Activated CD4-positive, alpha-beta T cell treated with anti-CD3 and anti-CD28 coated beads, Interleukin-2, Interleukin-6, amounts not matched to agents 100 ng/mL and 50 ng/mL, durations not matched to agents 16 hours and 8 hours (primary cell): ENCODE measurements at places on chromosomes 3 and 15.

DNA sequence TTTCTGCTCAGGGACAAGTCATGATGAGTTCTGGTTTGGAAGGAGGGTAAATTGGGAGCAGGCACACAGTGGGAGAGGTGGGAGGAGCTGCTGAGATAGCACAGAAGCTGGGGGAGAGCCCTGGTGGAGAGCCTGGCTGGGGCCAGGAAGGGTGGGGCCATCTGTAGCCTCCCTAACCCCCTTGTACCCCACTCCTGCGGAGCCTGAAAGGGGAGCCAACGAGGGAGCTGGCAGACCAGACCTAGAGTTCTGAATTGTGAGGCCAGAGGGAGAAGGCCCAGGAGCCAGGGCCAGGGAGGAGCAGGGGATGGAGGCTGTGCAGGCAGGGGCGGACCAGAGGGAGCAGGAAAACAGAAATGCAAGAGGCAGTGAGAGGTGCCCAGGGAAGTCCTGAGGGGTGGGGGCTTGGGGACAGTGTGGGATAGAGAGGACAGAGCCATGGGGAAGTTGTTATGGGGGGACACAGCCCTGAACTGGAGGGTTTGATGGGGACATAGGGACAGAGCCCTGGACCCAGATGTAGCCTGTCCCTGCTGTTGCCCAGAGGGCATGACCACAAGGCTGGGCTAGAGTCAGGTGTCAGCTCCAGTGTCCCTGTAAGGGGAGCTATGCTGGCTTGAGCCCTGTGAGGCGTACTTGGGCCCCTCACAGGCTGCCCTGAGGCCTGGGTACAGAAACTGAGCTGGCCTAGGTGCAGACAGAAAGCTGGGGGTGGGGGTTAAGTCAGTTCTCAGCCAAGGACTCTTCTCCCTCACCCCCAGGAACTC lies 1.2 kb downstream of the TMIE start:
- DNase-seq, result no peak

- no peak for DNase-seq
Observed at GRCh38 chr3:195111766-195112165, 159.2 kb downstream of the XXYLT1 start.

GRCh38 chr3:38608086-38608775 lies 41.3 kb downstream of the SCN5A start:
- DNase-seq, result no peak

DNA sequence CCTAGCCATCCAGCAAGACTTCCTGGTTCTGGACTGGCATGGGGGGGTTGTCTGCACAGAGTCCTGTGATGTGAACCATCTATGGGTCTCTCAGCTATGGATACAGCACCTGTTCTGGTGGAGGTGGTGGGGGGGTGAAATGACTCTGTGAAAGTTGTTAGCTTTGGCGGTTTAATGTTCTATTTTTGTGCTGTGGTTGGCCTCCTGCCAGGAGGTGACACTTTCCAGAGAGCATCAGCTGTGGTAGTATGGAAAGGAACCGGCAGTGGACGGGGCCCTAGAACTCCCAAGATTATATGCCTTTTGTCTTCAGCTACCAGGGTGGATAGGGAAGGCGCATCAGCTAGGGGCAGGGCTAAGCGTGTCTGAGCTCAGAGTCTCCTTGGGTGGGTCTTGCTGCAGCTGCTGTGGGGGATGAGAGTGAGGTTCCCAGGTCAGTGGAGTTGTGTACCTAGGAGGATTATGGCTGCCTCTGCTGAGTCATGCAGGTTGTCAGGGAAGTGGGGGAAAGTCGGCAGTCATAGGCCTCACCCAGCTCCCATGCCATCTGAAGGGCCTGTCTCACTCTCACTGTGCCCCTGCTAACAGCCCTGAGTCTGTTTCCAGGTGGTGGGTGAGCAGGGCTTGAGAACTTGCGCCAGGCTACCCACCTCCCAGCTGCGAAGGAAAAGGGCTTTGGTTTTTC lies 7.1 kb upstream of the LARS2 start:
- DNase-seq, result no peak

GRCh38 chr3:193590088-193590856 lies 2.7 kb upstream of the OPA1 start:
- DNase-seq, result no peak

- no peak for DNase-seq
Observed at GRCh38 chr3:88033808-88034207, 25.0 kb downstream of the CGGBP1 start.

DNA sequence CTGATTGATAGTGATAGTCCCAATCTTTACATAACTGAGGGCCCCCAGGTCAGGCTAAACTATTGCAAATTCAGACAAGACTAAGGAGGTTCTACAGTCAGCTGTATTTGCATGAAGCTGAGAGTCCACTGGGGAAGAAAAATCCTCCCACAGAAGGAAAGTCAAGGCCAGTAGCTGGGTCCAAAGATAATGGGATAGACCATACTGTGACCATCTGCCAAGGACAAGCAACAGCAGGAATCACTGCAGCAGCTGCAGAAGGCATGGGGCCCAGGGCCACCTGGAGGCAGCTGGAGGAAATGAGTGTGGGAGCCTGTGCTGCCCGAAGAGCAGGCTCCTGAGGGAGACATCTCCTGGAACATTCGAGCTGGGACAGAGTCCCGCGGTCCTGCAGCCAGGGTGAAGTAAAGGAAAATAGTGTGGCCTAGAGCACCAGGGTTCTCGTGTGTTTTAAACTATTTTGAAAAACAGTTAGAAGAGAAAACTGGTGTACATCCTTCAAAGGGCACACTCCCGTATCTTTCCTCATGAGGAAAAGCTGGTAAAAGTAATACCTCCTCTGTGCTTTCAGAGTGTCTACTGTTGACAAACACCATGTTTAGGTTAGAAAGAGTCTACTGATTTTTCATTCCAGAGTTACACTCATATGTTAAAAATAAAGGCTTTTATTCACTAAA lies 13.2 kb upstream of the TMEM212 start:
- peak; percentile 33 for DNase-seq

GRCh38 chr3:140898340-140899180 lies 43.1 kb upstream of the SLC25A36 start:
- peak; percentile 51 for DNase-seq
